ENCODE measurements at places on chromosomes 7 and 10.

- DNase-seq = no peak
Measured at GRCh38 chr10:21673668-21674067, 139.6 kb downstream of the MLLT10 start.

GRCh38 chr10:11595395-11595692 is 16.1 kb downstream of the USP6NL start:
- no peak for DNase-seq

DNA sequence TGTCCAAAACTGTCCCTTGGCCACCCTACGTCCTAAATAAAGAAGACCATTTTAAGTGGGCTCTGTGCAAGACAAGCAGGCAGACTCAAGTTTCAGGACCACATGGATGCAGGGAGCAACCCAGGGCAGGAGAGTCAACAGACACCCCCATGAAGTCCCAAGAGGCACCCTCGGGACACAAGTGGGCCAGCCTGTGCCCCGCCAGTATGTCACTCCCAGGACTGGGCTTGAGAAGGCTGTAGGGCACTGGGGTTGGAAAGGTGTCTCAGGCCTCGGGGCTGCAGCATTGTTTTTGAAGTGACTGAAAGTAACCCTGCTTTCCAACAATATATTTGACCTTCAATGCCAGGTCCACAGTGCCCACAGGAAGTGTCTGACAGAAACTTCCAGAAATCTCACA is 157.4 kb downstream of the TNS3 start:
- no peak for DNase-seq

DNA sequence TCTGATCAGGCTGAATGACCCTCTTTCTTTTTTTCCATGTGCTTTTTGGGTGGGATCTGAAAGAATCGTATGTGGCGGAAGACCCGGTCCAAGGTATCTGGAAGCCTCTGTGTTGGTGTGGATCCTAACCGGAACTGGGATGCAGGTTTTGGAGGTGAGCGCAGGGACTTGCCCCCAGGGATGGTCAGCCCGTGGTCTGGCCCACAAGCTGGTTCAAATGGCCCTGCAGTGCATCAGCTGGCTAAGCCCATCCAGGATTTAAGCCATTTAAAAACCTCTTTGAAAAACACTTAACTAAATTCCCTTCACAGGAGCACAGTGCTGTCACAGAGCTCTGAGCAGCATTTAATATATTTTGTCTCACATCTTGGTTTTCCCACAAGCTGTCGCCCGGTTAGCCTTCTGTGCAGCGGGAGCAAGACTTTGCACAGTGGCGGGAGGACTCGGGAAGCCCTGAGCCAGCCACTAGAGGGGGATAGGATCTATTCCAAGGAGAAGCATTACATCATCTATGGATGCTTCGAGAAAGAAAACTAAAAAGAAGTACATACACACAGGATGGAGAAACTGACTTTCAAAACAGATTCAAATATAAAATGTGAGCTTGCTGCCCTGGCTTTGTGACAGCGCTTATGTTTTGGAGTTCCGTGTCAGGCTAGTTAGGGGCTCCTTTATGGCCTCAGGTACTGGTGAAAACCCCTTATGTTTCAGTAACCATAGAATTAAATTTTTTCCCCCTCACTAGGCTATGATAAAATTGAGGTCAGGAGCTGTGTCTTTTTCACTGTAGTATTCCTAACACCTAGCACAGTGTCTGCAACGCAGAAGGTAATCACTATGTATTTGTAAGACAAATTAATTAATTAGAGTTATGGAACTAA is 11.3 kb downstream of the CPA2 start:
- DNase-seq = no peak

DNA sequence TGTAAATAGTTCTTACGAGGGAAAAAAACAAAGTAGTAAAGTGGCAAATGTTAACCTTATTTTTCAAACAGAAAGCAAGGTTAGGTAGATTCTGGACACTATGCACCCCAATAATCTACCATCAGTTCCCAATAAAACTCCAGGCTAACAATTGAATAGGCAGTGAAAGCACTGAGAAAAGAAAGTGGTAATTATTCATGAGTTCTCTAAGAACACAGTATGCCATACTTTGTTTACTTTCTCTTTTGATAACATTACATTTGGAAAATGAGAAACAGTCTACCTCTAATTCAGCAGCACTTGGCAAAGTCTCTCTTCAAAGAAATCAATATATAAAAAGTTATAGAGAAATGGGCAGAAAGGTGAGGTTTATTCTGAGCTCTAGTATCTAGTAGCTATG is 18.4 kb downstream of the TM9SF3 start:
- DNase-seq = no peak

DNA sequence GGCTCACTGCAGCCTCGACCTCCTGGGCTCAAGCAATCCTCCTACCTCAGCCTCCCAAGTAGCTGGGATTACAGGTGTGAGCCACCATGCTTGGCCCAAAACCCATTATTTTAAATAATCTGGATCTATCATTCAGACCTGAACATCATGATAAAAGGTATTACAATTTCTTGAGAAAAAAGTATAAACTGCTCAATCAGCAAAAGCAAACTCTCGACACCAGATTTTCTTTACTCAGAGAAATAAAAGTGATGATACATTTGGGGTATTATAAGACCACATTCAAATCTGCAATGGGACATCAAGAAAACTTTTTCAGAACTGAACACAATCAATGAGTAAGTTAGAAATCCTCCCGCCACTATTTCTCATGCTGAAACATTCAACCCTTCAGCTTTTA is 41.2 kb downstream of the JMJD1C start:
- no peak for DNase-seq

GRCh38 chr10:24193330-24193729 is 15.6 kb upstream of the KIAA1217 start:
- DNase-seq = no peak

GRCh38 chr10:50367732-50368131 is 116.4 kb upstream of the ASAH2 start:
- no peak for DNase-seq
